Cardiac atrium fibroblast (primary cell): ENCODE measurements at places on chromosomes 2 and 18. TPM values are rescaled to one million over a fixed set of nuclear protein-coding genes. Genes with fewer than 3 reads are reported as not detected.

Gene GPR17
- total RNA-seq = not detected in 2 replicates

Gene RSAD2
- not detected in 2 replicates for total RNA-seq

Gene CYTIP
- total RNA-seq = not detected in 2 replicates

Gene PDE1A
- 170 and 206 TPM in 2 replicates for total RNA-seq

Gene VIT
- 0.36 and 1.1 TPM in 2 replicates for total RNA-seq

Gene DSEL
- total RNA-seq = 21.3 and 26.1 TPM in 2 replicates

Gene HOXD13
- total RNA-seq = not detected in 2 replicates

Gene EFR3B
- 0.18 and 0.97 TPM in 2 replicates for total RNA-seq

Gene CDH2
- 23.8 and 47.6 TPM in 2 replicates for total RNA-seq

Gene SERPINB3
- total RNA-seq = not detected in 2 replicates

Gene KCNG2
- total RNA-seq = 2.3 and 9.7 TPM in 2 replicates

Gene IL36RN
- total RNA-seq = not detected in 2 replicates

Gene IL36G
- total RNA-seq = not detected in 2 replicates

Gene APCDD1
- total RNA-seq = 9.2 and 26.7 TPM in 2 replicates

Gene C2orf68
- 7.4 and 11.0 TPM in 2 replicates for total RNA-seq

Gene XPO1
- total RNA-seq = 70.3 and 96.9 TPM in 2 replicates

Gene NEURL3
- total RNA-seq = not detected in 2 replicates

Gene CD8B2
- total RNA-seq = not detected in 2 replicates

Gene IL1R2
- total RNA-seq = 4.9 and 6.9 TPM in 2 replicates

Gene LRRTM4
- not detected in 2 replicates for total RNA-seq

Gene PIEZO2
- total RNA-seq = 3.1 and 25.8 TPM in 2 replicates

Gene ALPG
- not detected in 2 replicates for total RNA-seq

Gene CCDC142
- total RNA-seq = 6.0 and 11.0 TPM in 2 replicates

Gene TMEM17
- total RNA-seq = 1.4 and 1.5 TPM in 2 replicates

Gene CHRND
- not detected in 2 replicates for total RNA-seq

Gene ZNF396
- total RNA-seq = 0.32 and 0.54 TPM in 2 replicates

Gene MFF
- 117 and 126 TPM in 2 replicates for total RNA-seq

Gene TWIST2
- 42.2 and 57.0 TPM in 2 replicates for total RNA-seq

Gene GBX2
- not detected in 2 replicates for total RNA-seq

Gene ALLC
- total RNA-seq = not detected in 2 replicates

Gene SNTG2
- not detected in 2 replicates for total RNA-seq

Gene TBR1
- not detected in 2 replicates for total RNA-seq

Gene GREB1
- 0.18 and 1.3 TPM in 2 replicates for total RNA-seq
